Effector memory CD4-positive, alpha-beta T cell (primary cell): ENCODE measurements at places on chromosomes 3 and 15.

DNA sequence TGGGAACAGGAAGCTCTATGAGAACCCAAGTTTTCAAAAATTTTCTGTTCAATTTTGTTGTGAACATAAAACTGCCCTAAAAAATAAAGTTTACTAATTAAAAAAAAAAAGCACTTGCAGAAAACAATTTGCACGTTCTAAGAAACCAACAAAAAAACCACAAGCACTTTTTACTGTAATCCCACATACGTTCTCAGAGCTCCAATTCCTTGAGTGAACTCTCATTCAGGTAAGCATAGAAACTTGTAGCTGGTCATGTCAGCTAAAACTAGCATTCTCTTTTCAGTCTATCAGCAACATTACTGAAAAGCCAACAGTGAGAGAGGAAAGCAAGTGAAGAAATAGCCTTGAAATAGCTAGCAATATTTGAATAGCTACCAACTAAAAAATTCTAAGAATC lies 11.5 kb upstream of the TMF1 start:
- DNase-seq, result no peak

- DNase-seq, result no peak
Measured at GRCh38 chr3:188817935-188818269, 353.9 kb upstream of the TPRG1 start.

- DNase-seq, result no peak
Measured at GRCh38 chr15:33968224-33968623, at the start of gene CHRM5. CHRM5 (plus strand) TSS chr15:33968497; CDS start chr15:34062718, 94,221 bp downstream.

GRCh38 chr3:134326126-134326525 lies 48.1 kb downstream of the AMOTL2 start:
- DNase-seq, result no peak

DNA sequence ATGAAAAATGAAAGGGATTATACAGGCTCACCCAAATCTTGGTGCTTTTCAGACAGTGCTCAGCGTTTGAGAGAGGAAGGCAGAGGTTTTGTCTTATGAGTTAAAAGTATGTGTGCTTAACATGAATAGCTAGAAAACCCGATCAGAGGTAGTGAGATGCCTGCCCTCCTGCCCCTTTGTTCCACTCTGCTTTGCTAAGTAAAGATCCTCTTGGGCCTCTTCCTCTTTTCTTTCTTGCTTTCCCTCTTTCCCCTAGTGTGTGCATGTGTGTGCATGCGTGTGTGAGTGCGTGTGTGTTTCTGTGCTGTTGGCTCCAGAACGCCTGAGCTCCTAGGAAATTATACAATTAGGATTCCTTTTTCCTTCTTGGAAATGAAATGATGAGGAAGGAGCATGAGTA lies 261.3 kb upstream of the NR2E3 start:
- no peak for DNase-seq

DNA sequence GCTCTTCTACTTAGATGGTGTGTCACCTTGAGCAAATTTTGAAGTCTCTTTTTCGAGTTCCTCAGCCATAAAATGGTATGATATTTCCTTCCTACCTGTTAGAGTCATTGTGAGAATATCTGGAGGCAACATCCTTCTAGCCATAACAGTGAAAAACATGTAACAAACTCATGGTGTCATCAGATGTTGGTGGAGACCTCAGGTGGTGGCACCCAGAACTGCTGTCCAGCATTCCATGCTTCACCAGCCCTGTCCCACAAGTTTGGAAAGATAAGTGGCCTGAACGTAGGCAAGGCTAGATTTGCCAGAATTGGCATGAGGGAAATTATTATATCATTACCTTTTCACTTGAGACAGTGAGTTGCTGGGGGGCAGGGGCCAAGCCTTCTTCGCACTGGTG lies 30.4 kb downstream of the GASK1A start:
- no peak for DNase-seq

GRCh38 chr15:34109797-34110663 lies 8.1 kb downstream of the PGBD4 start:
- DNase-seq, result no peak

DNA sequence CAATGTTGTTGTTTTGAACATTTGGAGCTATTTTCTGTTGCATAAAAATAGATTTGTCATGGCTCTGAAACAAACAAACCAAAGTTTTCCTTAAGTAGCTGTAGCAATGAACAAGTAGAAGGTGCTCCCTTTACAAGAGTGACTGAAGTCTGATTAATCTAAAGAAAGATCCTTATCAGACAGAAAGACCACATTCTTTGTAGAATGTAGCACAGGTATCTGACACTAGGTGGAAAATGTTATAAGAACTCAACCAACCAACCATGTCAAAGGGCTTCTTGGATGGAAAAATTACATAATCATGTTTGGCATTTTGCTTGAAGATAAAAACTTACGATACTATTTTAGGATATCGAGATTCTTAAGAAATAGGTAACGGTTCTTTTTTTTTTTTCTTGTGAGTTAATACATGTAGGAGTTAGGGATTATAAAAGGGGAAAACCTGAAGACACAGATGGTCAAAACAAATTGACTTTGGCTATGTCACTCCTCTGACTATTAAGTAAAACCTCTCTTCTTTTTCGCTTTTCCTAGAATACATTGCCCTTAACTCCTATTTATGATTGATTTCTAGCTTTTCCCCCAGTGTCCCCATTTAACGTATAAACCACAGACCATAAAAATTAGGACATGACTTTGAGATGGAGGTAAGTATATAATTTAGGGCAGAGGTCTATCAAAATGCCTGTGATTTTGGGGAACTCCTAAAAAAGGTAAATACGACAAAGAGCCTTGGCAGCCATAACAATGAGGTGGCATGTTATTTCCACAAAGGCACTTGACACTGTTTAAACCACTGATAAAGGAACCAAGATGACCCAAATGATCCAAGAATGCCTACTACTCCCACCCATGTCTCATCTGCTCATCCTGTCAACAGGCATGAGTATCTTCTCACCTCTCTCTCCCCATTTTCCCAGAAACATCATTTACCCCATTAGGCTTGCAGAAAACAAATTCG lies 72.0 kb downstream of the CCR4 start:
- no peak for DNase-seq

DNA sequence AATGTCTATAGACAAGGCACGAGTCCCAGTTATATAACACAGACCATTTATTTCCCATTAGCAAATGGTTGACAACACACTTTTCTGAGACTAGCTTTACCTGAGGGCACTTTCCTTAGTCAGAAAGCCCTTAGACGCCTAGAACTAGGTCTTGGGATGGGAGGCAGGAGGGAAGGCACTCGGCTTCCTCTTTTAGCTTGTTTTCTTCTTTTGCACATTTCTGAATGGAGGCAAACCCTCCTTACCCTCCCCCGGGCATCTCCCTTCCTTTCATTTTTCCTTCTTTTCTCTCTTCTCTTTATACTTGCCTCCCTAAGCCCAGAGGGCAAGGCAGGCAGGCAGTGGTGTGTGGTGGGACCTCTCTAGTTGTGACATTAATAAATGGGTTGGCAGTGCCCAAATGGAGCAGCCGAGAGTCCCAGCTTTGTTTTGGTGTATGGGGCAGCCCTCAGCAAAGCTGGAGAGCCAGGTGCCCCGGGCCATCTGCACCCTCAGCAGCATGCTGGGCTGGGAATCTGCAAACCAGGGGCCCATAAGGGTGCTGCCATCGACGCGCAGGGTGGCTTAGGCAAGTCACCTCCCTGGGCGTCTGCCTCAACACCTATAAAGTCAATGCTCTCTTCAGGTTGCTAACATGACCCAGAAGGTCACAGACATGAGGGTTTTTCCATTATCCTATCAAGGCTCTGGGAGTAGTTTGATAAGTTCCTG lies 21.1 kb upstream of the BCL2L10 start:
- no peak for DNase-seq

DNA sequence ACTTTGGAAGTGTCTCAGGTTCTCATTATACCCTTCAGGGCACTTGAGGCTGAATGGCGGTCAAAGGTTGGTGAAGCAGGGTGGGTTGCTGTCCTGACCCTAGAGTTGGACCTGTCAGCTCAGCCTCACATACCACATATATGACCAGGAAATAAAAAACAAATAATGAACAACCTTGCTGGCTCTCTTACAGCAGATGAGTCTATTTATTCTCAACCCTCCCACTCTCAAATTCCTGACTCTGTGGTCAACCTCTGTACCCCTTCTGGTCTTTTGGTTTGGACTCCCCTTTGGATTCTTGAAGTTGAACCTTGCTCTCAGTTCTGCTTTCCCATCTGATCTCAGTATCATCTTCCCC lies 16.9 kb downstream of the PPP2R3A start:
- no peak for DNase-seq

DNA sequence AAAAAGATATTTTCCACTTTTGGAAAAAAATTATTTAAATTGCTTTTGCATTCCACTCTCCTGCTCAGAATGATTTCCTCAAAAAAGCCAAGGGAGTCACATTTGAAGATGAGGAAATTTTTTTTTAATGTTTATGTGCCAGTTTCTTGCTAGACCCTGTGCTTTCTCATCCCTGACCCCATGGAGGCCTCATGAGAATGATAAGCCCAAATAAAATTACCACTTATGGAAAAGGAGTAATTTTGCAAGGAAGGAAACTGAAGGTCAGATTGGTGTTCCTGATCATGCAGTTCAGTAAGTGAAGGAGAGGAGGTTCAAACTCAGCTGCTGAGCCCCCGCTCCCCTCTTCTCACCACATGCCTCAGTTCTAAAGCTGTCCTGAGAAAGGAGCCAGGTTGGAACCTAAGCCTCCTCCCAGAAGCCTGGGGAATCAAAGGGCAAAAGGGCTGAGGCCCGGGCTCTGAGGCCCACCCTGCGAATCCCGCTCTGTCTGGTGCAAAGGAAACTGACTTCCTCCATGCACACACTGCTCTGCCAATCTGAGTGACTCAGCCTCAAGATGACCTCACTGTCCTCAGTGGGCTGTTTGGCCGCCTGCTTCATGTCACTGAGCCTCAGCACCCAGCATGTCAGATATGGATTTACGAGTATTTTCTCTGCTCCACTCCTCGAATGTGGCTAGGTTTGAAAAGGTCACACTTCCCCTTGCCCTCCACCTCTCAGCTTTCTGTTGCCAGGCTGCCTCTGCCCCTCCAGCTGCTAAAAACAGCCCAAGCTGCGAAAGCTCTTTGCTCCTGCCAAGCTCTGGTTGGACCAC lies 56.9 kb upstream of the FLNB start:
- no peak for DNase-seq

DNA sequence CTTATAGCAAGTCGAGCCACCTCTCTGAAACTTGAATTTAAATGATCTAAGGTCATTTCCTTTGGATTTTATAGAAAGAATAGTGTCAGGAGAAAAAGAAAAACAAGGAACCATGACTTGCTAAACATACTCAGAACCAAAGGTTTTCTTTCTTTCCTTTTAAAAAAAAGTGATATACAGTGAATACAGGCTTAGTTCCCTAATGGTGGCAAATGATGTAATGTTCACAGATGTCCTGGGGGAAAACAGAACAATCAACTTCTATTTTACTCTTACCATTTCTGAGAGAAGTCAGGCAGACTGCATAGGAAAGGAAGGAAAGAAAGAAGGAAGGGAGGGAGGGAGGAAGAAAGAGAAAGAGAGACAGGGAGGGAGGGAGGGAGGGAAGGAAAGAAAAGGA lies 56.5 kb downstream of the ST6GAL1 start:
- no peak for DNase-seq

- no peak for DNase-seq
Measured at GRCh38 chr15:63805993-63806980, 27.5 kb downstream of the HERC1 start.

- no peak for DNase-seq
Measured at GRCh38 chr3:46087871-46088270, 60.6 kb upstream of the XCR1 start.

- no peak for DNase-seq
Measured at GRCh38 chr15:100602823-100603393, 519 bp downstream of the ASB7 start.
